ENCODE measurements at places on chromosomes 4 and X.

DNA sequence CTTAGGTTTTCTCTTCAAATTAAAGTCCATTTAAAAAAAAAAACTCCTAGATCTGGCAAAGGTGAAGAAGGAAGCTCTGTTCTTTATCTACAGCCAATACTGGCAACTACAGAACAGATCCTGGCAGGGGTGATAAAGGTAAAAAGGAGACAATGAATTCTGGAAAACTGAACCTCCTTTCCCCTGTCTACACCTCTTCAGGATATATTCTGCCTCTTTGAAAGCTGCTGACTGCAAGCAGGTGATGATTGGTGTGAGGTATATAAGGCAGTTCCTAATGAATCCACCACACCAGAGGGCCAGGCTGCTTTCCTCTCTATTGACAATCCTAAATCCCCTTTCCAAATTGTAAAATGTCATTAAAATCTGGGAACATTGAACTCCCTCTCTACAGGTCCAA is 370.1 kb downstream of the PPP3CA start:
- no peak for DNase-seq

- DNase-seq = no peak
Measured at GRCh38 chr4:13597604-13598003, 29.9 kb downstream of the BOD1L1 start.

GRCh38 chr4:37561803-37562207 is 124.4 kb downstream of the RELL1 start:
- DNase-seq = no peak

GRCh38 chrX:109797311-109797975 is 64.4 kb upstream of the ACSL4 start:
- DNase-seq = no peak

DNA sequence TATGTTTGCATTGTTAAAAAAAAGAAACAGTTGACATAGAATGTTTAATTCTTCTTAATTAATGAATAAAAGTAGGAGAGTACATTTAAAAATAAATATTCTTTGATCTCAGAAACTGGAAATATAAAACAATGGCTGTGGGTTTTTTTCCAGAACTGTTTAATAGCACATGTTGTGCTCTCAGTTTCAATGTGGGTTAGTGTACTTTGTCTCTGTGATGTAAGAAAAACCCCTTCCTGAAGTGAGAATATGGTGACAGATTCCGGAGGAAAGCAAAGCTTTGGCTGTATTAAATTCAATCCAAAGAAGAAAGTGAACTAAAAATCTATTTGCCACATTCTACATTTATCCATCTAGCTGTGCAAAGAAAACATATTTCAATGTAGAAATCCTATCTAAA is 261.9 kb upstream of the ADGRL3 start:
- DNase-seq = no peak

DNA sequence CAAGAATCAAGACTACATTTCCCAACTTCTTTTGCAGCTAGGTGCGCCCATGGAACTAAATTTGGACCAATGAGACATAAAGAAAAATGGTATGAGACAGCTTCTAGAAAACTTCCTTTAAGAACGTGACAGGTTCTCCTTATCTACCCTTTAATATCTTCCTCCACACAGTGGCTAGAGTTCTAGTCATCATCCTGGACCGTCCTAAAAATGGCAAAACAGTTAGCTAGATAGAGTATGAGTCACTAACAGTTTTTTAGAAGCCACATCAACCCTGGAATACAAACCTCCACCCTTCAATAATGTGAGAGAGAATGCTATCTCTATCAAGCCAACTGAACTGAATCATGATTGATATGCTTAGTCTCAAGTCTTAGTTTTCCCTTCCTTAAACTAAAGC is 267.9 kb upstream of the SLC7A11 start:
- DNase-seq = no peak
